Pulmonary artery endothelial cell (primary cell): ENCODE measurements at places on chromosomes 2 and 18. TPM values are rescaled to one million over a fixed set of nuclear protein-coding genes. Genes with fewer than 3 reads are reported as not detected.

Gene SERPINB2
- 0.71 and 1.1 TPM in 2 replicates for total RNA-seq

Gene COL6A3
- 0.07 and 0.14 TPM in 2 replicates for total RNA-seq

Gene QPCT
- total RNA-seq, result 18.9 and 35.5 TPM in 2 replicates

Gene SCN9A
- total RNA-seq, result 0.11 and 0.33 TPM in 2 replicates

Gene TYMS
- total RNA-seq, result 48.0 and 58.9 TPM in 2 replicates

Gene UGT1A3
- total RNA-seq, result not detected in 2 replicates

Gene CRACDL
- total RNA-seq, result 9.7 and 9.9 TPM in 2 replicates

Gene CFAP210
- total RNA-seq, result not detected in 2 replicates

Gene TUBB8B
- total RNA-seq, result not detected in 2 replicates

Gene PCARE
- not detected in 2 replicates for total RNA-seq

Gene IL1RL2
- 0.20 and 0.81 TPM in 2 replicates for total RNA-seq
